GM12878 (cell line): ENCODE measurements at places on chromosomes 4 and X. TPM values are rescaled to one million over a fixed set of nuclear protein-coding genes. Genes with fewer than 3 reads are reported as not detected.

NHSL2 gene
- 0.05 TPM in 2 replicates for total RNA-seq

GAB1 gene
- total RNA-seq: 3.4 and 5.3 TPM in 2 replicates

ATP6AP2 gene
- 52.4 and 59.4 TPM in 2 replicates for total RNA-seq

KCNE5 gene
- total RNA-seq: 0.35 and 0.46 TPM in 2 replicates

INTU gene
- 0.15 TPM in 1 of 2 replicates, not detected in the other for total RNA-seq

GRCh38 chrX:153873282-153874084 lies 12.5 kb downstream of the L1CAM start:
- DNase-seq: no peak

DNA sequence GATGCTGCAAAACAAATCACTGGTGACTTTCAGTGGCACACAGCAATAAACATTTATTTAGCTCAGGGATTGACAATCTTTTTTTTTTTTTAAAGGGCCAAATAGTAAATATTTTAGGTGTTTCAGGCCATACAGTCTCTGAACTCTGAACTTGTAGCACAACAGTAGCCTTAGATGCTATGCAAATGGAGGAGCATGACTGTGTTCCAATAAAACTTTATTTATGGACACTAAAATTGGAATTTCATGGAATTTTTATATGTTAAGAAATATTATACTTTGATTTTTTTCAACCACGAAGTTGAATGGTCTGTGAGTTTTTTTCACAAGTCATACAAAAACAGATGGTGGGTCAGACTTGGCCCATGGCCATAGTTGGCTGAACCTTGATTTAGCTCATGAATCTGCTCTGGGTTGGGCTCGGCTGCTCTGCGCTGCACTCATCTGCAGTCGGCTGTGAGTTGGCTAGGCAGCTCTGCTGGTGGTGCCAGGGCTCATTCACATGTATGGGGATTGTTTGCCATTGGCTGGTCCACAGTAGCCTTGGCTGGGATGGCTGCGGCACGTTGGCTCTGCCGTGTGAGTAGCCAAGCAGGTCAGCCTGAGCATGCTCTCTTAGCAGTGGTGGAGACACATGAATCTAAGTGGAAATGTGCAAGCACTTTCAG lies 231.7 kb upstream of the PGRMC2 start:
- no peak for DNase-seq

GRCh38 chrX:1466971-1467561 lies 14.4 kb upstream of the ASMTL start:
- no peak for DNase-seq

GRCh38 chrX:16002185-16002584 lies 121.2 kb upstream of the GRPR start:
- no peak for DNase-seq

DNA sequence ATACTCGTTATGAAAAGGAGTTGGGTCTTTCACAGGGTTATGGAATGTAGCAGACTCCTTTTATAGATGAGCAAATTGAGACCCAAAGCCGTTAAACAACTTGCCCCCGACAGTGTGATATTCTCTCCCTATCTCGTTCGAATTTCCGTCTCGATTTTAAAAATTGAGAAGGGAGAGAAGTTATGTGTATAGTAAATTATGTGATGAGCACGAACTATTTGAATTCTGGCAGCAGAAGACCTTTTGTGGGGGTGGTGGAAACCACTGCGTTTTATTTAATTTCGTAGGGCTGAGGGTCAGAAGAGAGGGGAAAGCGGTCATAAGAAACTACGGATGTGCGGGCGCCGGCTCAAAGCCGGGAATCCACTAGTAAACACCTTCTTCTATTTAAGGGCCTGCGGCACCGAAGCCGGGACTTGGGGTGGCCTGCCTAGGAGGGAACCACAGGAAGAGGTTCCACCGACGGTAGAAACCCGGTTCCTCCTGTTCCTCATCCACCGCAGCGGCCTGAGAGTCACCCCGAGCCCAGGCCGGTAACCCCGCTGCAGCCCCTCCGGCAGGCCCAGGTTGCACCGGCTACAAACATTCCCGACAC lies 1.5 kb upstream of the DDX3X start:
- DNase-seq: no peak

GRCh38 chrX:138128027-138128671 lies 562.2 kb downstream of the ZIC3 start:
- no peak for DNase-seq

GRCh38 chrX:74422576-74423288 lies 1.4 kb downstream of the SLC16A2 start:
- DNase-seq: no peak

- no peak for DNase-seq
These were observed 199.0 kb downstream of the OPHN1 start for GRCh38 chrX:68234171-68234910.

- DNase-seq: no peak
These were observed 574.0 kb upstream of the GALNTL6 start for GRCh38 chr4:171239196-171239595.
